Cortex of kidney (tissue), 1 donor: ENCODE measurements at places on chromosomes 3 and 15.

- DNase-seq, result no peak
Observed at GRCh38 chr3:16148783-16149182, 25.7 kb upstream of the GALNT15 start.

- no peak for DNase-seq
Observed at GRCh38 chr15:78024519-78024870, 53.0 kb downstream of the TBC1D2B start.

- DNase-seq, result no peak
Observed at GRCh38 chr15:31296646-31297574, 29.7 kb upstream of the KLF13 start.

DNA sequence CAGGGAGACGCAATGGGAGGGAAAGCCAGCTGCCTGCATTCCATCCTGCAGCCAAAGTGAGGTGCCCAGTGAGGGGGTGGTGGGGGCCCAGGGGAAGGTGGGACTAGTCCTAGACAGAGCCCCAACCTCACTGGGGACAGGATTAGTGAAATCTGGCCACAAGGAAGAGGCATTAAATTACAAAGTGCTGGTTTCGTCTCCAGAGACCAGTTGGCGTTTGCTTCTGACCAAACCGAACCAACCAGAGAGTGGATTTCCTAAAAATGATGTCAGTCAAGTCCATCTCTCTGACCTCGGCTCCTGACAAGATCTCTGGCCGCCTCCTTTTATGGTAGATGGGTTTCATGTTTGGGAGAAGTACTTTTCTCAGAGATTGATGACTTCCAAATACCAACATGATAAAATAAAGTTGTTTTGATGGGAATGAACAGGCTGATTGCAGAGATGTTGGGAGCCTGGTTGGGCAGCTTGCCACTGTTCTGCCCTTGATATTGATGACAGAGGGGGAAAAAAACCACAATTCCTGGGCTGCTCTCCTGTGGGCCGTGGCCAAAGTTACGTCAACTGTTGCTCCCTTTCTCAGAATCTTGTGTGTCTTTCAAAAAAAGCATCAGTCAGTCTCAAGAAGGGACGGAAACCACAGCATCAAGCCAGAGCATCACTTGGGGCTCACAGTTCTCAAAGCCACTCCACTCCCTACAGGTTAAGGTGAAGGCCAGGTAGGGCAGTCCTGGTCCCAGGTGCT, 24.6 kb downstream of the ITGA11 start:
- no peak for DNase-seq

DNA sequence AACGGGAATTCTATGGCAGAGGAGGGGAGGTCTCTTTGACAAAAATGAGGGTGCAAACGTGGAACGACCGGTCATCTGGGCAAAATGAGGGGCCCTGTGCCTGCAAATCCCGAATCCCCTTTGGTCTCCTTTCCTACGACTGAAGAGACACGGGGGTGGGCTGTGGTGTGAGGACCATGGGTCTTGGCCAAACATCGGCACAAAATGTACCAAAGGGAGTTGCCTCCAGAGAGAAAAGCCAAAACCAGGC, 498 bp downstream of the ZNF280D start:
- DNase-seq, result no peak

DNA sequence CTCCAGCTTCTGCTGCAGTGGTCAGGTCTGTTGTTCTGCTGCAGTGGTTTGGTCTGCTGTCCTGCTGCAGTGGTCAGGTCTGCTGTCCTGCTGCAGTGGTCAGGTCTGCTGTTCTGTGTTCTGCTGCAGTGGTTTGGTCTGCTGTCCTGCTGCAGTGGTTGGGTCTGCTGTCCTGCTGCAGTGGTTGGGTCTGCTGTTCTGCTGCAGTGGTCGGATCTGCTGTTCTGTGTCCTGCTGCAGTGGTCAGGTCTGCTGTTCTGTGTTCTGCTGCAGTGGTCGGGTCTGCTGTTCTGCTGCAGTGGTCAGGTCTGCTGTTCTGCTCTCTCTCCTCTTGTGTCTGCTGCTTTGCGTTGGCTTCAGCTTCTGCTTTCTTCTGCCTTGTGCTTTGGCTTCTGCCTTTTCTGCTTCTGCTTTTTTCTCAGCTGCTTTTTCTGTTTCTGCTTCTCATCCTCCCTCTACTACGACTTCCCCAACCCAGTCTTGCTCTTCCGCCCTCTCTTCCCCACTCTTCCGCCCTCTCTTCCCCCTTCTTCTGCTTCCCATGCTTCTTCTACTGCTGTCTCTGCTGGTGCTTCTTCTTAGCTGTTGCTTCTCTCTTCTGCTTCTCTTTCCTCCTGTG, 50.7 kb downstream of the FAM43A start:
- DNase-seq, result no peak

DNA sequence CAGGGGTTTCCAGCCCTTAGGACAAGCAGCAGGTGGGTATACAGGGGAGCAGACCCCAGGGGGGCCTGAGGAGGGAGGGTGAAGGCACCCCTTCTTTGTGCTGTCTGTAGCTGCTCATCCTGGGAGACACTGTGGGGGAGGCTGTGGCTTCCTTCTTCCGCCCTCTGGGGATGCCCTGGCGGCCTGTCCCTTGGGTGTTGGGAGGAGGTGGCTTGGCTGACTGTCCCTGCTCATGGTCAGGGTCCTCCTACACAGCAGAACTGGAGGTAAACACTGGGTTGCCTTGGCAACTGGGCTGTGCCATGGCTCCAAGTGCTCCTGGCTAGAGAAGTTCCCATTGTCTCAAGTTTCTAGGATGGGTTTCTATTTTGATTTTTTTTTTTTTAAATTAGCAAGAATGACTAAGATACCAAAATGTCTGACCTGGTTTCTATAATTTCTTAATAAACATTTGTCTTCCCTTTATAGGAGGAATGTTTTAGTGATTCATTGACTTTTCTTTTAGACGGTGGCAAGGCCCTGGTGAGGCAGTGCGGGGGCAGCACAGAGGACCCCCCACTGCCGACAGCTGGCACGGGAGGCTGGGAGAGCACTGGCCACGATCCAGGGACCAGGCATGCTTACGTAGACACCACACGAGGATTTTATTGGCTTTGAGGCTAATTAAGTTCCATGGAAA, 12.4 kb downstream of the KLF13 start:
- no peak for DNase-seq

DNA sequence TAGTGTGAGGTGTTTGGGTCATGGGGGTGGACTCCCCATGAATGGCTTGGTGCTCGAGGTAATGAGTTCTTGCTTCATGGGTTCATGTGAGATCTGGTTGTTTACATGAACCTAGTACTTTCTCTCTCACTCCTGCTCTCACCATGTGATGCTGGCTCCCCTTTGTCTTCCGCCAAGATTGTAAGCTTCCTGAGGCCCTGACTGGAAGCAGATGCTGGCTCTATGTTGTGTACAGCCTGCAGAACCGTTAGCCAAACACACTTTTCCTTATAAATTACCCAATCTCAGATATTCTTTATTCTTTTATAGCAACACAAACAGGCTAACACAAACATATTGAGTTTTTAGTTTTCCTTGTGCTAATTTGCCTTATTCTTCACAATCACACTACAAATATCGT, 3.2 kb upstream of the CSPG5 start:
- no peak for DNase-seq

GRCh38 chr3:177646749-177647148, 449.5 kb upstream of the TBL1XR1 start:
- no peak for DNase-seq

- no peak for DNase-seq
Observed at GRCh38 chr3:32021155-32021554, 39.6 kb downstream of the ZNF860 start.

DNA sequence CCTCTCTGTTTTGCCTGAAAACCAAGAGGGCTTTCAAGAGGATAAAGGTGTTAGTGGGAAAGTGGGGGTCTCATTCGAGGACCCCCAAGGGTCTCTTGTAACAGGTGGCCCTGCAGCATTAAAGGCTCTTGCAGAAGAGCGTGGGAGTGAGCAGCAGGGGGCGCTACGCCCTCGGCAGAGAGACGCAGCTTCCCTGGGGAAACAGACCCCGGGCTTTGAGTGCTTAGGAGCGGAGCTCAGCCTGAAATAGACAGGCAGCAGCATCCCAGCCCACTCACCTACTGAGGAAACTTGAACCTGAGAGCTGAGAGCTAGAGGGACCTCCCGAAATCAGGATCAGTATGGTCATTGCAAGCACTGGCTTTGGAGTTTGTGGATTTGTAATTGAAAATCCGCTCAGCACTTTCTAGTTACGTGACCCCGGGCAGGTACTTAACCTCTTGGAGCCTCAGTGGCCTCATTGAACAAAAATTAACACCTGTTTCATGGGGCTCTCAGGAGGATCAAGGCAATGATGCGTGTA, 25.7 kb downstream of the RPLP1 start:
- no peak for DNase-seq

DNA sequence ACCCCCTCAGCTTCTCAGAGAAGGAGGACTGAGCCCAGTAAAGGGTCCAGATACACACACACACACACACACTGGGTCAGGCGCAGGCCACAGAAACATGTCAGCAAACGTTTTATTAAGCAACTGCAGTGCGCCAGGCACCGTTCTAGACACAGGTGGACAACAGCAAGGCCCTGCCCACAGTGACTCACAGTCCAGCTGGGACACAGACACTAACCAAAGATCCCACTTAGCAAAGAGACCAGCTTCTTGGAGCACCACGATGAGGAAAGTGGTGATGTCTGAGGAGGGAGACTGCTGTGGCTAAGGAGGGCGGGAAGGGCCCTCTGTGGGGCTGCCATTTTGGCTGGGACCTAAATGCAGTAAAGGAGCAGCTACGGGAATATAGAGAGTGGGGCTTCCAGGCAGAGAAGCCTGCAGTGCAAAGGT, 2.8 kb upstream of the VILL start:
- no peak for DNase-seq

- no peak for DNase-seq
Observed at GRCh38 chr3:188589071-188589470, 435.1 kb downstream of the LPP start.

DNA sequence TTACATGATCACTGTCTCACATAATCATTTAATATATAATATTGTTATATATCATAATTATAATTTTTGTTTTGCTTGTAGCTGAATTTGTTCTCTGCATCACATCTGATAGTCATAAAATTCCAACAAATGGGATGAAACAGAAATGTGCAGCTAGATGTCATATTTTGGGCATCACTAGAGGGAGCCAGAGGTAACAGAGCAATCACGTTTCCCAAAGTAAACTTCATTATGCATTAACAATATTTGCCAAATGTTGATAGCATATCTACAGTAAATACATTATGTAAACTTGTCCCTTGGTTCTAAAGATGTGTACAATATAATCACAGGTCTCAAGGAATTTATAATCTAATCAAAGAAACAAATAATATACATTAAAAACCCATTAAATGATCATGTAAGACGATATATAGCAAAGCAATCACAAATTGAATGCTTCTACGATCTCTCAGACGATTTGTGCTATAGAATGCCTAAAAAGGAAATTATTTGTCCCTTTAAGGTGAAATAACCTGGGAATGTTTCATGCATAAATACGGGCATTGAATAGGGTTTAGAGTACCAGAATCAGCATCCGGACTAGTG, 234.2 kb upstream of the MCTP2 start:
- no peak for DNase-seq

DNA sequence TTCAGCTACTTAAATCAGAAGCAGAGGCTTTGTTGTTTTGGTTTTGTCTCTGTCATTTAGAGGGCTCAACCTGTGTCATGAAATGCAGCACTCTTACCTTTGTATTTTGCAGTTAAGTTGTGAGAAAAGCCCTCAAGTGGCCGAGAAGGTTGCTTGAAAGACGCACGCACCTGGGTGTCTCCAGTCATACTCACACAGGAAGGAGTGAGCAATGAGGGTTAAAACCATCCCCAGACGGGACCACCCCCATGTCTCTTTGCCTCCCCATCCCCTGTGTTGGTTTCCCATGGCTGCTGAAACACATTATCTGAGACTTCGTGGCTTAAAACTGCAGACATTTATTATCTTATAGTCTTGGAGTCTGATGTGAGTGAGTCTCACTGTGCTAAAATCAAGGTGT, 376.1 kb upstream of the CFAP20DC start:
- DNase-seq, result no peak

GRCh38 chr3:126983653-126984390, 907 bp downstream of the PLXNA1 start:
- DNase-seq, result no peak

GRCh38 chr3:24220859-24221657, 273.6 kb downstream of the THRB start:
- DNase-seq, result no peak

DNA sequence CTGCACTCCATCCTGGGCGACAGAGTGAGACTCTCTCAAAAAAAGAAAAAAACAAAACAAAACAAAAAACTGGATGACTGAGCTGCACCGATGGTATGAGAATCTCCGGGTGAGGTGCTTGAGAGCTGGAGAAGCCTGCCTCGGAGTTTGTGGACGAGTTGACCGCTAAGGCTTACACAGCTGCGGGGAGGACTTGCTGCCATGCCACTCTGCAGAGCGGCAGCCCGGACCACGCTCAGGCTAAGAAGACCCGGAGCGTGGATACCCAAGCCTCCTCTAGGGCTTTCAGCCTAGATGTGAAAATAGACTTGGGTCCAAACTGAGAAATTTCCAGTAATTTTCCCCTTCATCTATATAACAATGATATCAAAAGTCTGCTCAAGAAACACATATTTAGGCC, 16.0 kb downstream of the NRROS start:
- DNase-seq, result no peak

DNA sequence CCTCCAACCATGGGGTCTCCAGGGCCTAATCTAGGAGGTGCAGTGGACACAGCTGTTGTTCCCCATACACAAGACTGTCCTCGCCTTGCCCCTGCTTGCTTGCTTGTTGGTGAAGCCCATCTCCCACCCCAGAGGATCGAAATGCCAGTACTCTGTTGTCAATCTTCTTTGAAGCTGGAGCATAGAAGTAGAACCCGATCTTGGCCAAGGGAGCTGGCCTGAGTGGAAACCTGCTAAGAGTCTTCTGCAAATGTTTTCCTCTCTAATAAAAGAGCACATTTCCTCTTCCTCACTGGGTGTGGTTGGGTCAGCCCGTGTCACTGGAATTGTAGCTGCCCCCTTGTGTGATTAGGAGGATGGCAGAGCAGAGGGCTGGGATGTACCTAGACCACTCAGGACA, 85.4 kb downstream of the HES1 start:
- no peak for DNase-seq

DNA sequence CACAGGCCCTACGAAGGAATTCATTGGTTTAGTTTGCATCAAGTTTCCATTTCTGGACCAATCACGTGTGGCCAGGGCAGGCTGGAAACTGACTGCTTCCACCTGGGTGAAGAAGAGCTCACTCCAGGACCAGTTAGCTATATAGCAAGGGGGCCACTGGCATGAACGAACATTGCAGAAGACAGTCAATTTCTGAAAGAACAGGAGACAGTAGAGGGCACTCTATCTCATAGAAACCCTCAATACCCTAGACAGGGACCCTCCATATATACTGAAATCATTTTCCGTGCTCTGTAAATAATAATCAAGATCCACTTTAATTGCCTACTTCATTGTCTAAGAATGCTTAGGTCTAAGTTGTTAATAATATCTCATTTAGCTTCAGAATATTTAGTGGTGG, 215.6 kb downstream of the CADPS start:
- DNase-seq, result no peak

- DNase-seq, result no peak
Observed at GRCh38 chr15:38828031-38828532, 263.5 kb upstream of the RASGRP1 start.

GRCh38 chr3:108021533-108021932, 69.3 kb downstream of the CD47 start:
- no peak for DNase-seq
